Chondrocyte (in vitro differentiated cells): ENCODE measurements at places on chromosomes 3 and 15. TPM values are rescaled to one million over a fixed set of nuclear protein-coding genes. Genes with fewer than 3 reads are reported as not detected.

GRCh38 chr15:85711580-85712192 lies 83.0 kb downstream of the KLHL25 start:
- no peak for DNase-seq

- DNase-seq, result no peak
Observed at GRCh38 chr3:141949972-141950371, 73.5 kb downstream of the ATP1B3 start.

DNA sequence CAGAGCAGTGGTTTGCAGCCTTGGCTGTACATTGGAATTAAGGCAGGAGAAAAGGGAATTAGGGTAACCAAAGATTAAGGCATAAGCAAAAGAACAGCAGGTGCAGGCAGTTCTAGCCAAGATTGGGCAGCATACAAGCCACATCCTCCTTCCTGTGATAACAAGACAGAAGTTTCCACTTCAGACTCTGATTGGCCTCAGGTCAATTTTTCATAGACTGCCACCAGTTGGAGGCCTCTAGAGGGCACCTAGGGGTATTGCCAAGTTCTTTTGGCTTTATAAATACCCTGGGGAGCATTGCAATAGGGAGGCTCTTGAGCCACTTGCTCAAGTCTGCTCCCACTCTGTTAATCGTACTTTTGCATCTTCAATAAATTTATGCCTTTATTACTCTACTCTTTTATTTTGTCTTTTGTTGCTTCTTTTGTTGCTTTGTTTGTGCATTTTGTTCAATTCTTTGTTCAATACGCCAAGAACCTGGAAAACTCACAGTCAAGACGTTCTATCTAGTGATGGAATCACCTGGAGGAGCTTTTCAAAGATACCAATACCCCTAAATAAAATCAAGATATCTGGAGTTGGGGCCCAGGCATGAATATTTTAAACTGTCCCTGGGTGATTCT lies 32.2 kb upstream of the FMN1 start:
- no peak for DNase-seq

- no peak for DNase-seq
Observed at GRCh38 chr3:84141571-84141970, 817.2 kb upstream of the CADM2 start.

- no peak for DNase-seq
Observed at GRCh38 chr3:49611291-49611690, 57.0 kb downstream of the BSN start.

GRCh38 chr15:25905140-25905539 lies 42.0 kb upstream of the ATP10A start:
- no peak for DNase-seq

GRCh38 chr3:193812078-193812725 lies 219.2 kb downstream of the OPA1 start:
- no peak for DNase-seq

GRCh38 chr3:9862391-9863057 lies 17.5 kb downstream of the CIDEC start:
- no peak for DNase-seq

- DNase-seq, result no peak
Observed at GRCh38 chr3:152497890-152498289, 229.2 kb downstream of the MBNL1 start.

DNA sequence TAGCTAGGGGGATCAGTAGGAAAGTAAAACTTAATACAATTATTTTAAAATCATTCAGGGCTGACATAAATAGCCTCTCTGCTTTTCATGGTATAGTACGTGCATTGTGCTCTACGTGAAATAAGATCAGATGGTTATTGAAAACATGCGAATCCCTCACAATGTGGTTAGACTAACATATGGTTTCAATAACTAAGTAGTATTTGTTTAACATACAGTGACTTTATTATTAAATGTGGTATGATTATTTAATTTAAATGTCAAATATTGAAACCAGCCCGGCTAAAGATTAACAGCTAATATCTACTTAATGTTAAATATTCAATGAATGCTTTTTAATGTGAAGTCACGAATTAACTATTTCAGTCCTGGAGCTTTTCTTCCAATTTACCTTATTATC lies 473.9 kb upstream of the THBS1 start:
- no peak for DNase-seq

GRCh38 chr3:161093895-161094294 lies 11.3 kb downstream of the B3GALNT1 start:
- DNase-seq, result no peak

DNA sequence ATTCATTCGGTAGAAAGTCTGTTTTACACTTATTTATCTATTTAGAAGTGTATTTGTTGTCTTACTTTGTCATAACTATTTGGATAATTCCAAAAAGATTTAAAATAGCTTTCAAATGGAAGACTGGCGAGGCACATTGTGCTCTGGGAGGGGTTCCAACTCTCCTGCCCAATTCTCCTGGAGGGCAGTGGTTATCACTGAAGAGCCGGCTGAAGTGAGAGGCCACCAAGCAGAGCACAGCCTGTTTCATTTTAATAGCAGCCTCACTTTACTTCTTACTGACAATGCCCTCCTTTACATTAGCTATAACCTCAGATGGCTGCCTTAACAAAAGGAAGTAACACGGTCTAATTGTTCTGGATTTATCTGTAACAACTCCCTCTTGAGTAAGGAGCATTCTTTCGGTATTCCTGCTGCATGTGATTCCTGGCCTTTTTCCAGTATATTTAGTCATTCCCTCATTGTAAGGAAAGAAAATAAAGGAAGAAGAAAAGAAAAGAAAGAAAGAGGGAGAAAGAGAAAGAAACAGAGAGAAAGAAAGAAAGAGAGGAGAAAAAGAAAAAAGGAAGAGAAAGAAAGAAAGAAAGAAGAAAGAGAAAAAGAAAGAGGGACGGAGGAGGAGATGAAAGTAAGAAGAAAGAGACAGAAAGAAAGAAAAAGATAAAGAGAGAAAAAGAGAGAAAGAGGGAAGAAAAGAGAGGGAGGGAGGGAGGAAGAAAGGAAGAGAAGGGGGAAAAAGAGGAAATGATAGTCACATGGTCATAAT lies 339.8 kb upstream of the WNT5A start:
- no peak for DNase-seq

GRCh38 chr15:45612790-45613415 lies 21.9 kb upstream of the SQOR start:
- no peak for DNase-seq

DNA sequence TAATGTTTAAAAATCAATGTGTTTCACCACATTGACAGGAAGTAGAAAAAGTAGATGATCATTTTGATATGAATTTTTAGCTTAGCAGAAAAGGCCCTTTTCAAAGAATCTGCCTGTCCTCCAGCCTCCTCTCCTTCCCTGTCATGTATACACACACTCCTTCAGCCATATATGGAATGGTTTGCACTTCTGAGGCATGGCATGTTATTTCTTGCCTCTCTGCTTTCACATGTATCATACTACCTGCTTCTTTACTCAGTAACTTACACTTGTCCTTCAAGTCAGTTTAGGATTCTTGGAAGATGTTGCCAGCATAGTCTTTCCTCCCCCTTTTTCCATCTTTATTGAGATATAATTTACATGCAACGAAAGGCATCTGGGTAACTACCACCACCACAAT lies 79.0 kb downstream of the REC114 start:
- DNase-seq, result no peak

GRCh38 chr15:84398763-84399701 lies 163.5 kb downstream of the GOLGA6L4 start:
- DNase-seq, result no peak

- DNase-seq, result no peak
Observed at GRCh38 chr3:140242818-140243276, 307.9 kb downstream of the CLSTN2 start.

GRCh38 chr3:112348943-112349342 lies 16.0 kb downstream of the CD200 start:
- no peak for DNase-seq

Gene NRROS
- 0.38 to 0.50 TPM in 2 of 3 replicates, not detected in the other for total RNA-seq

Gene TMCO5A
- not detected in 3 replicates for total RNA-seq

Gene SSUH2
- total RNA-seq, result 0.31 TPM in 1 of 3 replicates, not detected in the others
